Spinal cord (tissue), 10 donors: ENCODE measurements at places on chromosomes 2 and 18. TPM values are rescaled to one million over a fixed set of nuclear protein-coding genes. Genes with fewer than 3 reads are reported as not detected.

ANKRD23 gene
- total RNA-seq: 2.6 TPM

DNA sequence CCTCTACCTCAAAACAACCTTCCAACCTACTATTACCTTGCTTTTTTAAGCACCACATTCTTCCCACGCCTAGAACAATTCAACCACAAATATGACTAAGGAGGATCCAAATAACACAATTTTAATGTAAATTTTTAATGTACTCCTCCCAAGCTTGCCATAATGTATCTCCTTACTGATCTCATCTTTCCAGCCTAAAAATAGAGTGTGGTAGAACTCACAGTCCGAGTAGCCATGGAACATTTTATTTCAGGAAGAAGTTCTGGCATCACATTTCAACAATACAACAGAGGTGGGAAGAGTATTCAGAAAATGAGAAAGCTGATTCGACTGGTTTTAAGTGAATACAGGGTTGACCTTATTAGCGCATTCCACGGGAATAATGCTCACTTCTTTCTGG lies 15.4 kb downstream of the FEZ2 start:
- no peak for DNase-seq

- DNase-seq: no peak
Measured at GRCh38 chr2:58045580-58046334, 849 bp upstream of the VRK2 start.

DNA sequence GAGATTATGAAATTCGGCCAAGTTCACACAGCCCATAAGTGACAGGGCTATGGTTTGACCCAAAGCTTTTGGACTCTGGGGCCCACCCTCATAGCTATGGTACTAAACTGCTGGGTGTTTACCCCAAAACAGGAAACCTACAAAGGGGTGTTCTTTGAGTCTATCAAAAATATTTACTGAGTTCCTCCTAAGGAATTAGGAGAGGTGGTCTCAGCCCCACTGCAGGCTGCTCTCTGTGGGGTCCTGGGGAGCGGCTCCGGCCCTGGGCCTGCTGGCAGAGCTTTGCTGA lies 45.5 kb downstream of the SDC1 start:
- DNase-seq: no peak

PAIP2B gene
- total RNA-seq: 14.0 TPM

PLGLB1 gene
- 10.0 TPM for total RNA-seq

FOXD4L1 gene
- 0.17 TPM for total RNA-seq
